Activated CD8-positive, alpha-beta memory T cell treated with anti-CD3 and anti-CD28 coated beads, Interleukin-2, amount 10 ng/mL, durations not matched to agents 7 days and 5 days (primary cell): ENCODE measurements at places on chromosomes 1 and 21. TPM values are rescaled to one million over a fixed set of nuclear protein-coding genes. Genes with fewer than 3 reads are reported as not detected.

Gene BARHL2
- not detected for total RNA-seq

Gene RWDD3
- total RNA-seq, result 11.7 TPM

Gene CATSPERE
- 0.30 TPM for total RNA-seq

Gene PLEKHA6
- total RNA-seq, result 0.02 TPM

Gene CNN3
- 4.6 TPM for total RNA-seq

Gene BRDT
- not detected for total RNA-seq

Gene SERPINC1
- not detected for total RNA-seq

Gene CD53
- 403 TPM for total RNA-seq

Gene ATP6V1G3
- not detected for total RNA-seq

Gene SMIM11
- 6.7 TPM for total RNA-seq

Gene ABCA4
- total RNA-seq, result not detected

Gene KRTAP19-2
- total RNA-seq, result not detected

Gene CHIT1
- total RNA-seq, result 0.94 TPM

Gene UAP1
- 23.5 TPM for total RNA-seq

Gene RNF19B
- total RNA-seq, result 47.4 TPM

Gene FAAH
- 3.9 TPM for total RNA-seq

Gene LRRC42
- 20.5 TPM for total RNA-seq

Gene RHBDL2
- total RNA-seq, result not detected

Gene TSSK3
- total RNA-seq, result 0.70 TPM

Gene LAD1
- not detected for total RNA-seq

Gene FAM72C
- total RNA-seq, result 15.3 TPM

Gene UTP11
- total RNA-seq, result 49.6 TPM

Gene TNNI3K
- total RNA-seq, result not detected

Gene DPM3
- total RNA-seq, result 54.2 TPM

Gene MYOG
- not detected for total RNA-seq

Gene S100A7
- not detected for total RNA-seq

Gene KRTAP15-1
- not detected for total RNA-seq

Gene ARHGEF16
- not detected for total RNA-seq

Gene PLEKHN1
- total RNA-seq, result 3.3 TPM

Gene IQGAP3
- total RNA-seq, result 24.3 TPM

Gene KCNA3
- total RNA-seq, result 95.2 TPM

Gene LCE2B
- total RNA-seq, result not detected

Gene VWA1
- total RNA-seq, result 0.20 TPM

Gene TMPRSS15
- total RNA-seq, result not detected

Gene AQP10
- not detected for total RNA-seq

Gene ACTA1
- total RNA-seq, result not detected

Gene MYBPH
- not detected for total RNA-seq

Gene LCE1D
- not detected for total RNA-seq

Gene TCHHL1
- not detected for total RNA-seq

Gene TFF2
- total RNA-seq, result not detected

Gene DIO1
- total RNA-seq, result not detected

Gene AMY1C
- total RNA-seq, result not detected

Gene COL11A1
- not detected for total RNA-seq

Gene CBR1
- 47.8 TPM for total RNA-seq

Gene BEST4
- 0.73 TPM for total RNA-seq

Gene PRCC
- 99.8 TPM for total RNA-seq

Gene PDE9A
- 2.0 TPM for total RNA-seq
